Midbrain (tissue), 1 donor: ENCODE measurements at places on chromosomes 5 and 9.

GRCh38 chr5:67066815-67067214, 129.8 kb downstream of the CD180 start:
- no peak for DNase-seq

DNA sequence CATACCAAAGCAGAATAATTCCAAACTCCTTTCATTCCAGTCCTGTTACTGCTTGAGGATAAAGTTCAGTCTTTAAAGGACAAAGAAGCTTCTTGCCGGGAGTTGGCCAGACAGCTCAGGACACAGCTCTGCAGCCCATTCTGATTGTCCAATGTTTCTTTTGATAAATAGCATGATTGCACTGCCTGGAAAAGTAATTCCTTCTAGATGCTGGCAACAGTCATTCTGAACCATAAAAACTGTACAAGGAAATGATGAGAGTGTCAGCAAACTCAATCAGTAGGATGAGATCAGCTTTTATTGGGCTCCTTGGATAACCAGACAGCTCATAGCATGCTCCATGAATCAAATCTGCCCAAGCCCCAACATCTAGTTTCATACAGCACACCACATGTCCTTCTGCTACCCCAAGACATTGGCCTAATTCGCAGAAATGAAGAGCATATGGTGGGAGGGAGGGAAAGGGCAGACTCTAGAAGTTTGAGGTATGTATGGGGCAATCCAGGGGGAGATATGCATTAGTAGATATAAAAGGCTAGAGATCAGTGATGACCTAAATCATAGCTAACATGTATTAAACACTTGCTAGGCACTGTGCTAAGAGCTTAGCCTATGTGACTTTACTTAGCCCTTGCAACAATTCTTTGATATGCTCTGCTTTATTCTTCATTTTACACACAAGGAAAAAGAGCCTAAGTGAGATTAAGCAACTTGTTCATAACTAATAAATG, 219.9 kb upstream of the NREP start:
- no peak for DNase-seq

DNA sequence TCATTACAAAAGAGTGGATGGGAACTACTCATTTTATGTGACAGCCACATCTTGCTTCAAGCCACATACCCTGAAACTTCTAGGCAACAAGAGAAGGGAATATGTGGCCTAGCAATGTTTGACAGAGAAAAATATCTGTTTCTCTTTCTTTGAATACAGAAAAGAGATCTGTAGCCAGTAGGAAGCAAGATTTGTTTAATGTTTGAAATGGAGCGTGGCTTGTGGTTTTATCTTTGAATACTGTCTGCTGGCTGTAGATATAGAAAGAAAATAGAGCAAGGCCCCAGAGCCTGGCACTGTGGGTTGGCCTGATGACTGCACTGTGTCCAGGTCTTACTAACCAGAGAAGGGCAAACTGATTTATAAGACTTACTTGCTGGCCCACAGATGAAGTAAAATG, 133.8 kb downstream of the ARHGEF28 start:
- no peak for DNase-seq

GRCh38 chr5:125394661-125395280, 648.3 kb upstream of the ZNF608 start:
- no peak for DNase-seq

GRCh38 chr9:2299843-2300205, 284.7 kb downstream of the SMARCA2 start:
- no peak for DNase-seq

GRCh38 chr5:5983261-5983980, 394.9 kb downstream of the MED10 start:
- no peak for DNase-seq

DNA sequence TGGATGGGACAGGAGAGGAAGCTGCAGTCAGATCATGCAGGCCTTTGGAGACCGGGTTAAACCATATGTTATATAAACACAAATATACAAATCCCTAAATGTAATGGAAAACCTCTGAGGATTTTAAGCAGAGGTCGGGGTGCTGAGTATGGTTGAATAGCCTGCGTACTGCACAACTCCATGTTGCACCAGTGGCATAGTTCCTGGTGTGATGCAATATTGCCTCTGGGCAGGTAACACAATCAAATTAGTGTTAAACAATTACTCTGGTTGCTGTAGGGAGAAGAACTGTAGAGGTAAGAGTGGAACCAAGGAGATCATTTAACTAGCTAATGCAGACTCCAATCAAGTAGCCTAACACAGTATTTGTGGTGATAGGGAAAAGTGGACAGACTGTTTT, 21.3 kb upstream of the RNF145 start:
- no peak for DNase-seq

GRCh38 chr9:23686257-23686656, 139.8 kb downstream of the ELAVL2 start:
- DNase-seq, result no peak

DNA sequence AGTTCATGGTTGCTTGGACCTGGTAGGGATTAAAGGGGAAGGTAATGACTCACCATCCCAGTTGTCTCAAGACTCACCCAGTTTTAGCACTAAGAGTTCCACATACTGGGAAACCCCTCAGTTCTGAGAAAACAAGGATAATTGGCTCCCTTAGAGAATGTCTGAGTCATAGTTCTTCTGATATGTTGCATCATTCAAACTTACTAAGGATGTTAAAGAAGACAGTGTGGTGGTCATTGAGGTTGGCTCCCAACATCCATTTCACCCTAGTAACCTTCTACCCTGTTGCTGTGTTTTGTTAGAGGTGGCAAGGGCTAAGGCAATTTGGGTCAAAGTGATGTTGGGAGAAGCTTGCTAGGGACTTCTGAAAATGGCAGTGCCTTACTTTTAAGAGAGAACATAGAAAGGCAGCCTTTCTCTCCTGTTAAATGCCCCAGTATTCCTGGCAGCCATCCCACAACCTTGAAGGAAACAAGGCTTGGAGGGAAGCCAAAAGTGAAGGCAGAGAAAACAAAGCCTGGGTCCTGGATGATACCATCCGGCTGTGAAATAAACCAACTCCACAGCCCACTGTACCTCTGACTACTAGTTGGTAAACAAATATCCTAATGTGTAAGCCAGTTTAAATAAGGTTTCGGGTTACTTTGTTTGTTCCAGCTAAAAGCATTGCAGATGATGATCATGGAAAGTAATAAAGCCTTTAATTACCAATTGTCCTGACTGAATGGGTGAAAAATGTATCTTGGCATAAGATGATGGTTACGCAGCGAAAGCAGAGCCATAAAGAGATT, 80.4 kb upstream of the ADAMTSL1 start:
- peak; percentile 34 for DNase-seq

GRCh38 chr5:139738193-139739149, 57.1 kb upstream of the PSD2 start:
- peak; percentile 31 for DNase-seq

DNA sequence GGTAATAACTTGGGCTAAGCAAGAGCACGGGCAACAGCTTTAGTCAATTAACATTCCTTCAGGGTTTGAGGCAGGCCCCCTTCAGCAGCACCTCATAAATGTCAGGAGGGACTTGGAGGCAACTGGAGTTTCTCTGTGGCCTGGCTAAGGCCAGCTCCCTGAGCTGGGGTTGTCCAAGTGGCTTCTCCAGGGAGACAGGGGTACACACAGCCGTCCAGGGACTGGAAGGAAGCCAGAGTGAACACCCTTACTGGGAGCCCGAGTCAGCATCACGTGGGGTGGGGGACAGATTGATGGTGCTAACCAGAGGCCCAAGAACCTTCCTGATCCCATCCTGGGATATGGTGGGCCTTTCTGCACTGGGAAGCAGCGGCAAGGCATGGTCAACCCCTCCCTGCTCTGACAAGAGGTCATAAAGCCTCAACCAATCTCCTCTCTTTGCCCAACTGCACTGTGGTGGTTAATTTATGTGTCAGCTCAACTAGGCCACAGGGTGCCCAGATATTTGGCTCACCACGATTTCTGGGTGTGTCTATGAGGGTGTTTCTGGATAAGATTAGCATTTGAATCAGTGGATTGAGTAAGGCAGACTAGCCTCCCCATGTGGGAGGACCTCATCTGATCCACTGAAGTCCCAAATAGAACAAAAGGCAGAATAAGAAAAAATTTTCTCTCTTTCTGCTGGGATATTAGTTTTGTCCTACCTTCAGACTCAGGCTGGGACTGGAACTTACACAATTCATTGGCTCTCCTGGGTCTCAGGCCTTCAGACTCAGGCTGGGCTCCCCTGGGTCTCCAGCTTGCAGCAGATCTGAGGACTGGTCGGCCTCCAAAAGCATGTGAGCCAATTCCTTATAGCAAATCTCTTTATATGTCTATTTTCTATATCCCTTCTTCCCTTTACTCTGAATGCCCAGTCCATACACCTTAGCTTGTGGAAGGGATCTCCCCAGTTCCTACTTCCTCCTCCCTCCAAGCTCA, 127.2 kb upstream of the LARP1 start:
- DNase-seq, result no peak

DNA sequence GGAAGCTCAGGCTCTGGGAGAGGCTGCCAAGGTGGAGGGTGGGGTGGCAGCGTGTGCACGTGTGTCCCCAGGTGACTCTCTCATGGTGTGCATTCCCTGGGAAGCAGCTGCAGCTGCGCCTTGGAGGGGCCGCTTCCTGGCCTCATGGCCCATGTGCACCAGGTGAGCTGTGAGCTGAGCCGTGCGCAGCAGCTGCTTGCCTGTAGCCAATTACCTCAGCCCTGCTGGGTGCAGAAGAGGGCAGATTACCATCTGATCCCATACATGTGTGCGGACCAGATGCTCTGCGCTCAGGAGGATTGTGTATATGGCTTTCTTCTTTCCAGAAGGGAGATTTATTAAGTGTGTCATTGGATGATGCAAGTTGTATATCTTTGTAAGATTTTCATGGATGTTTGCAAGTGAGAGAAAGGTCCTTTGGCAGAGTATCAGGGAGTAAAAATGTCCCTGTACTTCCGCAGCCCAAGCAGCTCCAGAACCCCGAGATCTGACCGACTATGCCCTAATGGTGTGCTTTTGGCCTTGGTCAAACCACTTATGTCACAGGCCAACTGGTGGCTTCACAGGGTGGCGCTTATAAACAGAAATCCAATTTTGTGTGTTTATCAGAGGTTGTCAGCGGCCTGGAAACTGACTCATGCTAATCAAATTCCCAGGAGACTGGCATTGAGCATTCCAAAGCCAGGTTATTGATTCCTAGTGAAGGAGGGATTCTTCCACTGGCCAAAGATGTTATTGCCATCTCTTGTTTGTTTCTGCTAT, 229.3 kb downstream of the GOLPH3 start:
- no peak for DNase-seq

DNA sequence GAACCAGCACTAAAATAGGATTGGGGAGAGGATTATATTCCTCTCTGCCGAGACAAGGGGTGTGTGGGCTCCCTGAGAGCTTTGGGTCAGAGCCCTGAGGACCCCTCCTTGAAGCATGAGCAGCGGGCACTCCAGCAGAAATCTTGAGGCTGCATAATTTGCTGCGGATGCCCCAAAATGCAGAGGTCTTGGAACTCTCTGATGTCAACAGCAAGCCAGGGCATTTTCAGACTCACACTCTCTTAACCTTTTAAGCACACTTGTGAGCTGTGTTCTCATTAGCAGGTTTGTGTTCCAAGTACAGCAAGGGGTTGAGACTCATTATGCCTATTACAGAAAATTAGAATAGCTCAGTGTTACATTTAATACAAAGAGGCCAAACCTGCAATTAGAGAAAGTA, 513.0 kb upstream of the ADAMTS16 start:
- DNase-seq, result no peak

GRCh38 chr9:93650448-93650847, 74.1 kb downstream of the PHF2 start:
- no peak for DNase-seq

DNA sequence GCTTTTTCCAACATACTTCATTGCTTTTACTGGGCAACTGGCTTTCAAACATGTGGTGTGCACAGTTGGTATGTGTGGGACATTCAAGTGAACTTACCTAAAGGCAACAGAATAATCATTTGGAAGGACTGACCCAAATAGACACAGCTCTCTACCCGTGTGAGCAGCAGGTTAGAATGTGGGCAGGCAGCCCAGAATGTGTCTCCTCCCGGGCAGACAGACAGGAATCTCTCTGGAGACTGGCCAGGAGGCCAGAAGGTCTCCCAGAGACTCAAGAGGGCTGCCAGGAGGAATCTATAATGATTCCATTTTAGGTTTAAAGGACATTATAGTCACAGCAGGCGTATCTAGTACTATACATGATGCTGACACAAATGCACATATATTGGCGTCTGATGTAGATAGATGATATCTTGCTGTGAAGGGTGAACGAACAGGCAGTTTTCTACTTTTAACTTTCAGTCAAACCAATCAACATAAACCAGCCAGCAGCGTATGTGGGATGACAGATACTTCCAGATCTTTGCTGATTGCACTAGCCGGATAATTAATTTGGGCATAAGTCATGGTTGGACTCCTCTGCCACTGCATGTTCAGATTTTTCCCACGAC, 297.4 kb upstream of the ZNF608 start:
- no peak for DNase-seq

- no peak for DNase-seq
Measured at GRCh38 chr5:57111993-57112392, 61.9 kb upstream of the GPBP1 start.

DNA sequence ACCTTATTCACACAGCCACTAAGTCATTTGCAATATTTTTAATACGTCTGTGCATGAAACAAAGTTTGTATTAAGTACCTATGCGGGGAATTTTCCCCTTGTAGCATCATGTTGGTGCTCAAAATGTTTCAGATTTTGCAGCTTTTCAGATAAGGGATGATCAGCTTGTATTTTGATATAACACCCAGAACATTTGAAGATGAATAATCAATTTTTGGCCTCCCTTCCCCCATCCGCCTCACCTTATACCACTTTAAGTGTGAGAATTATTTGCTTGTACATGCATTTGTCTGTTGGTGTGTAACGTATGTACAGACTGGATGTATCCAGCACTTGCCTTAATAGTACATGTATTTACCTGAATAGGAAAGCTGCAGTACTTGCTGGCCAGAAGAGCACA, 1.7 kb downstream of the JAK2 start:
- no peak for DNase-seq

DNA sequence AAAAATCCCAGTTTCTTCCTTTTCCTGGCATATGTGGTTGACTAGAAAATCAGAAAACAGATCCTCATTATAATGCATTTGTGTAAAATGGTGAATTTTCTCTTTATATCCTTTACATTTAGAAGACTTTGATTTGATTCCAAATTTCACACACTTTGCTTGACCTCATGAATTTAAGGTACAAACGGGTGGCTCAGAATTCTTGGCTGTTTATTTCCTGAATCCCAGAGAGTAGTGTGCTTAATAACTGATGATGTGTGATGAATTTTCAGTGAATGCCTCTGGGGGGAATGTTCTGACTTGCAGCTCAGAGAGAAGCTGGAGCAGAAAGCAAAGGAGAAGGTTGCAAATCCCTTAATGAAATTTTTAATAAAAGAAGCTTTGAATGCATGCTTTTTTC, 126.8 kb downstream of the SPATA31D1 start:
- no peak for DNase-seq
